ENCODE measurements at places on chromosomes 3 and 15. TPM values are rescaled to one million over a fixed set of nuclear protein-coding genes. Genes with fewer than 3 reads are reported as not detected.
A peak's percentile ranks its signal among the peaks of the same experiment; 100 is the strongest.

DNA sequence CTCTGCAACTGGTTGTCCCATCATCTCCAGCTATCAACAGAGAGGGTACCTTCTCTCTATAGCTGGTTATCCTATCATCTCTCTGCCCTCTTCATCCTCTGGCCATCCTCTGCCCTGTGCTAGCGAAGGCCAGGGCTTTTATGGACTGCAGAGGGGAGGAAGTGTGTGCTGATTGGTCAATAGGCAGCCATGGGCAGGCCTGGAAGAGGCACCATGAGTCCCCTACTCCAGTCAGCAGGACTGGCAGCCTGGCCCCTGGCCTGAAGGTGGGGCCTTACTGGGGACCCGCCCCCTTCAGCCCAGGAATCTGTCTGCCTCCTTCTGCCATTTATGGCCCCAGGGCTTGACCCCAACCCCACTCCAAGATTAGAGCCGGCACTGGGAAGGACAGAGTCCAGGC is 10.4 kb upstream of the TRIM59 start:
- H3K36me3 ChIP-seq = no peaks in the 10 kb centered on the region
- no peak overlapping the region for H3K4me3 ChIP-seq
- no peaks in the 10 kb centered on the region for H3K27me3 ChIP-seq
- no peak overlapping the region for H3K27ac ChIP-seq
- H3K4me1 ChIP-seq = no peaks in the 10 kb centered on the region

RFX7 gene
- total RNA-seq = 6.7 TPM

DNA sequence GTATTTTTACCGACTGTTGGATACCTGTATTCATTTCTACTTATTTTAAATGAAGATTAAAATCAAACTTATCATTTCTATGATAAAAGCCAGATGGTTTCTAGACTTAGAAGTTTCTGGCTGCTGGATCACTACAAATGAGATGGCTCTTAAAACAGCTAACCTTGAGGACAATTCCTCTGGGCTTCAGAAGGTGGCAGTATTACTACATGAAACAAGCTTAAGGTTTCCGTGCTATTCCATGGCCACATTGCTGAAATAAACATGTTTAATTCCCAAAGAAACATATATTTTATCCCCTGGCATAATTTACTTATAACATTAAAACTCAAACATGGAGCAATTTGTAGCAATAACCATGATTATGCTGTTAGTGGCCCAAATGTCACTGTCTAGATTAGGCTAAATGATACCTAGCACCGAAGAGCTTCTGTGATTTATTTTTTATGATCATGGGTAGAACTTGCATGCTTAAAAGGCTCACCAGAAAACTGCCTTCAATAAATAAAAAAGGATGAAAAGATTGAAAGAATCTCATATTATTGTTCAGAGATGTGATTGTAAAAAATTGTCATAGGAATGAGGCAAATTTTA is 204.0 kb upstream of the NANOGP8 start:
- no peaks in the 10 kb centered on the region for H3K27me3 ChIP-seq
- no peak overlapping the region for H3K4me3 ChIP-seq
- no peaks in the 10 kb centered on the region for H3K4me1 ChIP-seq
- H3K27ac ChIP-seq = no peak overlapping the region

DNA sequence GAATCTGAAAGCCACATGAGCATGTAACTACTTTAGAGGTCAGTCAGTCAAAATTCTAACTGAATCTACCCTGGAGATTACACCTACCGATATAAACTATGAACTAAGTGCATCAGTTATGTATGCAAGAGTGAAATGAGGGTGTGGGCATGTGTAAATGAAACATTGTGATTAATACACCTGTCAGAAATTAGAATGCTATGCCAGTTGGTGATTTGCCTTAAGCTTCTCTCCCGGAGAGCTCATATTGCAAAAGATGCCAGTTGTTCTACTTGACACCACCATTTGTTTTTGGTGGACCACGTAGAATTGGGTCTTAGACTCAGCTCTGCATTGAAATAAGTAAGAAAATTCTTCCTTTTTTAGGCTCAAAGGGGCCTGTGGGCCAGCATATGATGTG is 91.0 kb upstream of the KBTBD8 start:
- no peak overlapping the region for H3K4me3 ChIP-seq
- no peaks in the 10 kb centered on the region for H3K4me1 ChIP-seq
- H3K36me3 ChIP-seq = no peaks in the 10 kb centered on the region
- H3K27me3 ChIP-seq = no peaks in the 10 kb centered on the region

DNA sequence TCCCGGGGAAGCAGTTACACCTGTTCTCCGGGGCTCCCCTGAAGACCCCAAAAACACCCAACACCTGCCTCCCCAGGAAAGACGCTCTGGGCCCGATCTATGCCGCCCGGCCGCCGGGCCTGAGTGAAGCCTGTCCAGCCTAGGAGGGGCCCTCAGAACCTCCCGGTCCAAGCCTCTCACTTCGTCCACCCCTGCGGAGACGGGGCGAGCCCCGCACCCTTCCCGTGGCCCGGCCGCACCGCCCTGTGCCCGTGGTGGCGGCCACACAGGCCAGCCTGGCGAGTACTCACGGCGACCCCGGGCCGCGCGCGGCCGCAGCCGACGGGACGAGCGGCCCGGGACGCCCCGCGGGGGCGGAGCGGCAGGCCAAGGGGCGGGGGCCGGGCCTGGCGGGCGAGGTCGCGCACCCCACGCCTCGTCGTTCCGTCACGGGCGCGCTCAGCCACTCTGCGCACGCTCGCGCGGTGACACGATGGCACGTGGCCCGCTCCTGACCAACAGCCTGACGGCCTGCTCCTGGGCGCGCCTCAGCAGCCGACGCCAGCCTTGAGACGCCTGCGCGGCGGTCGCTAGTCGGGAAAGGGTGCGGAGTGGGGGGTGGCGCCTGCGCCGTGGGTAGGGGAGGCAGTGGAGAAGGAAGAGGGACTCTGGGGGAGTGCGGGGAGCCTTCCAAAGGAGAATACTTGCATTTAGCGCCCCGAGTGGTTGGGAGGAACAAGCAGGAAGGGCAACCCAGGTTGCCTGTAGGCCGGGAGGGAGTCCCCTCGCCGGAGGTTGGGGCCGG is at the start of gene PARP6:
TSS of gene PARP6 (minus strand) at position 342 of the 784 bp plus-strand sequence. CDS start 5,077 bp downstream, outside the sequence.
- peak within 1 kb of the TSS; percentile 90 for H3K4me3 ChIP-seq
- DNase-seq = peak; percentile 99
- H3K4me1 ChIP-seq = no peaks in the 10 kb centered on the region
- peaks cover 3% of the 10 kb centered on the region for H3K36me3 ChIP-seq

Measured in sigmoid colon (tissue), 7 donors.